Stimulated activated CD4-positive, alpha-beta T cell treated with anti-CD3 and anti-CD28 coated beads, Interleukin-1b, Interleukin-23, amount 100 ng/mL, for 1 hour (primary cell): ENCODE measurements at places on chromosomes 12 and 14.

DNA sequence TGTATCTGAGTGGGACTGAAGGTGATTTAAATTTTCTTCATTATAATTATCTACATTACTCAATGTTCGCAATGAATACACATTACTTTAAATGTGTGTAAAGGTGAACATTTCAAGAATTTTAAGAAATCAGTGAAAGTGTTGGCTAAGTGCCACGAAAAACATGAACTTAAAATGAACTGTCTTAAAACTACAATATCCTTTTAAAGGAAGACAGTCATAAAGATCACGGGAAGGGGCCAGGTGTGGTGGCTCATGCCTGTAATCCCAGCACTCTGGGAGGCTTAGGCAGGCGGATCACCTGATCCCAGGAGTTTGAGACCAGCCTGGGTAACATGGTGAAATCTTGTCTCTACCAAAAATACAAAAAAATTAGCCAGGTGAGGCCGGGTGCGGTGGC is 11.2 kb downstream of the MOK start:
- no peak for DNase-seq

DNA sequence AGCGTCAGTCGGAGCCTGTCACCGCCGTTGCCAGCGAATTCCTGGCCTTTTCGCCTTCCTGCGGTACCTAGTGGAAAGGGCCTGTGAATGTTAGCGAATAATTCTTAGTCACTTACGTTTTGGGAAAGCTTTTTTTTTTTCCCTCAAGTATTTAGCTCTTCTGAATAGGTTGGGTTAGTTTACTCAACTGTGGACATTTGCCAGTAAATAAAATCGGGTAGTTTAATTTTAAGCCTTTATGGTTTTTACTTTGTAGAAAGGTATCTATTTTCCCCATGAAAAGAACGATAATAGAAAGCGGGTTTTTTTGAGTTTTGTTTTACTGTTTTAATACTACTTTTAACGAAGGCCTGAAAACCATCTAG is 1.7 kb downstream of the YY1 start:
- no peak for DNase-seq

DNA sequence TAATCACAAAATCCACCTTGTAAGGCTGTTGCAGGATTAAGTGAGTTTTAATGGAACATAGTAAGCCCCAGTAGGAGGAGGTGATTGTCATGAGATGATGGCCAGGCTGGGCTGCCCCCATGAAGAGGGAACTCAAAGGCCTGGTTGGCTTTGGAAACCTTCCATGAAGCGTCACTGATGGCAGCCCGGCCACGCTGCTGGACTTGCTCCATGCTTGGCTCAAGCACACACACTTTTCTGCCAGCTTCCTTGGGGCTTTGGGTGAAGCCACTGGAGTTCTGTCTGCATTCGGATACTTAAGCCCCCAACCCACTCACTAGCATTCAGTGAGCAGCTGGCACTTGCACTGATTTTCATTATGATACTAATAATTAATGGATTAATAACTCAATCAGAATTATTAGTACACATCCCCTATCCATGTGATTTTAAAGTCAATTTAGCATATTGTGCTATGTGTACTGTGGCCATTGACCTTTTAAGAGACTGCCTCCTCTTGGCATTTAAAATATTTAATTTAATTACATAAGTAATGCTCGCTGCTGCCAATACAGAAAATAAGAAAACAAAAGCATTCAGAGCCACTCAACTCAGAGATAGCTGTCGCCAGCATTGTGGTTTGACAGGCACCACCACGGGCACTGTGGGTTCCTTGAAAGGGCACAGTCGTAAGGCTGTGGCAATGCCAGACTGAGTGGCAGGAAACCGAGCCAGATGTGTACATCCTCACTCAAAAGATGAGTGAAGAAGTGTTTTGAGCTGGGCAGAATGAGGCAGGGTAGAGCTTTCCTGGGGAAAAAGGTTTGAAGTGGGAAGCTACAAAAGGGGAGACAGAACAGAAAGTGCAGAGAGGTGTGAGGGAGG is 15.9 kb downstream of the KRT85 start:
- DNase-seq = no peak

DNA sequence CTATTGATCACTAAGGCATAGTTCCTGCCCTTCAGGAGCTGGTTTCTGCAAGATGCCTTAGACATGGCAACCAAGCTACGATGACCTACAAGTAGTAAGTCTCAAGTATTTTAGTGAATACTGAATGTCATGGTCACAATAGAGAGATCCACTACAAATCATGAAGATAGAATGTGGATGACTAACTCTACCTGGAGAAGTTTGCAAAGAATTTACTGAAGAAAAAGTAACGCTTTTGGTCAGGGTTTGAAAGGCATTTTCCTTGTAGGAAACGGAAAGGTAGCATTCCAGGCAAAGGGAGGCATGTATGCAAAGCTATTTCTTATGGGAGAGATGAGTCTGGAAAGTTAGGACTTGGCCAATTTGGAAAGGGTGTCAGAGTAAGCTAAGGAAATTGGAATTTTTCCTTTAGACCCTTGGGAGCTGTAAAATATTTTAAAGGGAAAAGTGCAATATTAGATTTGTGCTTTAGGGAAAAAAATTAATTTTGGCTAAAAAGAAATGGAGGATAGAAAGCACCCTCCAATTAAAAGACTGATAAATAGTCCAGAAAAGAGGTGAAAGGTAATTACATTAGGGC is 377.5 kb downstream of the EGLN3 start:
- no peak for DNase-seq

DNA sequence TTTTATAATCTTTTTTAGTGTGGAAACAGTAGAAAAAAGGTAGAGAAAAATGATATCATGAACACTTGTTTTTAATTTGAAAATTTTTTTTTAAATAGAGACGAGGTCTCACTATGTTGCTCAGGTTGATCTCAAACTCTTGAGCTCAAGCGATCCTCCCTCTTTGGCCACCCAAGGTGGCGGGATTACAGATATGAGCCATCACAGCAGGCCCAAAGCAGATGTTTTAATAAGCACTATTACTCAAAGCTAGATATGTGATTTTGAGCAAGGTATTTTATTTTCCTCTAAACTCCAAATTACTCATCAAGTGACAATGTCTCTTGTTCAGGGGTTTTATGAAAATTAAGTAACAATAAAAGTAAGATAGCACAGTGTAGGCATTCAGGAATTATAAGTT is 10.7 kb upstream of the WDR89 start:
- DNase-seq = no peak

- DNase-seq = no peak
Observed at GRCh38 chr12:22231836-22232235, 102.7 kb downstream of the ST8SIA1 start.

- no peak for DNase-seq
Observed at GRCh38 chr12:53098354-53098981, 1.0 kb downstream of the IGFBP6 start.
